Activated T-helper 1 cell treated with anti-CD3 and anti-CD28 coated beads, Interleukin-12 subunit alpha, Interleukin-12 subunit beta, Interleukin-2, Interleukin-4 antibody, amounts not matched to agents 30 ng/mL and 10 ng/mL and 1 ng/mL, durations not matched to agents 14 hours and 24 hours and 36 hours (primary cell): ENCODE measurements at places on chromosomes 16 and 17.

GRCh38 chr17:49952209-49952911 lies 16.6 kb upstream of the DLX4 start:
- H3K27ac ChIP-seq, result no peak overlapping the region
- H3K36me3 ChIP-seq, result no peaks in the 10 kb centered on the region
- DNase-seq, result peak; percentile 66
- peaks cover 13% of the 10 kb centered on the region for H3K27me3 ChIP-seq
- H3K4me1 ChIP-seq, result no peaks in the 10 kb centered on the region

DNA sequence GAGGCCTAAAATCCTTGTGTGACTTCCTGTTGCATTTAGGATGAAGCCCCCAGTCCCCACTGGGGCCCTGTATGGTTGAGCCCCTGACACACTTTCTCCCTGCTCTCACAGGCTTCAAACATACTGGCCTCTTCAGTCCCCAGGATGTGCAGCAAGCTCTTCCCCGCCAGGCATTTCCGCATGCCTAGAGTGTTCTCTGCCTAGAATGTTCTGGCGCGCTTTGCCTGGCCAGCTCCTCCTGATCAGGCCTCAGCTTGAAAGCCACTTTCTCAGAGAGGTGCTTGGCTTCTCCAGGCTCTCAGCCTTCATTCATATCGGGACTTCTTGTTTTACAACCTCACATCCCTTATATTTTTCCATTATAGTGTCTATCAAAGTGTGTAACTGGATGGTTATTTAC lies 123.7 kb downstream of the SPACA3 start:
- no peak for DNase-seq
- no peaks in the 10 kb centered on the region for H3K4me1 ChIP-seq
- H3K27me3 ChIP-seq, result no peaks in the 10 kb centered on the region
- H3K36me3 ChIP-seq, result no peaks in the 10 kb centered on the region
- no peak overlapping the region for H3K4me3 ChIP-seq
- H3K27ac ChIP-seq, result no peak overlapping the region

GRCh38 chr16:61148930-61149329 lies 887.3 kb downstream of the CDH8 start:
- no peaks in the 10 kb centered on the region for H3K4me1 ChIP-seq
- no peaks in the 10 kb centered on the region for H3K36me3 ChIP-seq
- H3K27ac ChIP-seq, result no peak overlapping the region
- H3K27me3 ChIP-seq, result no peaks in the 10 kb centered on the region

DNA sequence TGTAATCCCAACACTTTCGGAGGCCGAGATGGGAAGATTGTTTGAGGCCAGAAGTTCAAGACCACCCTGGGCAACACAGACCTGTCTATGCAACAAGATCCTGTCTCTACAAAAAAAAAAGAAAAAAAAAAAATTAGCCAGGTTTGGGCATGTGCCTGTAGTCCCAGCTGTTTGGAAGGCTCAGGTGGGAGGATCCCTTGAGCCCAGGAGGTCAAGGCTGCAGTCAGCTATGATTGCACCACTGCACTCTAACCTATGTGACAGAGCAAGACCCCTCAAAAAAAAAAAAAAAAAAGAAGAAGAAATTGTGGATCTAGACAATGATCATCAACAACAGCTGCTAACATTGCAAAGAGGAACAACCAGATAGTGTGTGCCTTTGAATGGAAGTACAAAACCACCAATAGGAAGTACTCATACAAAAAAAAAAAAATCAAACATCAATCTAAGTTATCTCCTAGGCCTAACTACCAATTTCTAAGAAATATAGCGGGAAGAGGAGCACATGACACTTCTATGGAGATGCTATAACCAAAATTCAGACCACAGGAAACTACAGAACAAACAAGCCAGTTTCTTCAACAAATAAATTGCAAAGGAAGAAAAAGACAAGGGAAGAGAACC lies 258.7 kb downstream of the MRTFB start:
- H3K27me3 ChIP-seq, result no peaks in the 10 kb centered on the region
- DNase-seq, result no peak
- H3K4me1 ChIP-seq, result peaks cover 9% of the 10 kb centered on the region
- no peak overlapping the region for H3K4me3 ChIP-seq
- H3K36me3 ChIP-seq, result no peaks in the 10 kb centered on the region

GRCh38 chr17:36742267-36743000 lies 141.1 kb downstream of the MRM1 start:
- H3K27ac ChIP-seq, result no peak overlapping the region
- peaks cover 10% of the 10 kb centered on the region for H3K27me3 ChIP-seq
- no peak for DNase-seq
- H3K4me1 ChIP-seq, result no peaks in the 10 kb centered on the region
- H3K36me3 ChIP-seq, result no peaks in the 10 kb centered on the region
- no peak overlapping the region for H3K4me3 ChIP-seq

DNA sequence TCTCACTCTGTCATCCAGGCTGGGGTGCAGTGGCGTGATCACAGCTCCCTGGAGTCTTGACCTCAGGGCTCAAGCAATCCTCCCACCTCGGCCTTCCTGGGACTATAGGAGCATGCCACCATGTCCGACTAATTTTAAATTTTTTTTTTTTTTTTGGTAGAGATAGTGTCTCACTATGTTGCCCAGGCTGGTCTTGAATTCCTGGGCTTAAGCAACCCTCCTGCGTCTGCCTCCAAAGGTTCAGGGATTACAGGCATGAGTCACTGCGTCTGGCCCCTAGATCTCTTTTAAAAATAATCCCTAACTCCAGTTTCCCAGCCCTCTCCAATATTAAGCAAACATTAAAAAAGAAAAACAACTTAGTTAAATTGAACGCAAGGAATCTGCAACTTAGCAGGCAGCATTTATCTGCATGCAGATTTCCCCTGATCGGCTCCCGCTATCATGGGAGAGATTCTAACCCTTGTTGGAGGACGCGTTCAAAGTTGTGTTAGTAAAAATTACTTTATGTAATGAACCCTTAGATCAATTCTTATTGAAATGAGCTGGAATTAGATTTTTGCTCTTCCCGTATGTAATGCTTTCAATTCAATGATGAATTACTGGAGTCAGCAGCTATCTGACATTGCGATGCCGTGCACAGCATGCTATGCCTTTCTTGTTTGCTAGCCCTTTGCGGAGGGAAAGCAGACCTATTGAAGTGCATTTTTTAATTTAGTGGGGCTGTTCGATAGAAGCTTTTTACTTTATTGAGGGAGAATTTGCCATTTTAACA lies 171.7 kb downstream of the HAPSTR1 start:
- H3K27me3 ChIP-seq, result peaks cover 6% of the 10 kb centered on the region
- no peaks in the 10 kb centered on the region for H3K36me3 ChIP-seq
- H3K4me3 ChIP-seq, result no peak overlapping the region
- no peak overlapping the region for H3K27ac ChIP-seq
- H3K4me1 ChIP-seq, result no peaks in the 10 kb centered on the region

GRCh38 chr17:13442361-13442760 lies 159.4 kb downstream of the HS3ST3A1 start:
- no peak overlapping the region for H3K27ac ChIP-seq
- H3K4me1 ChIP-seq, result no peaks in the 10 kb centered on the region
- DNase-seq, result no peak
- H3K36me3 ChIP-seq, result no peaks in the 10 kb centered on the region

GRCh38 chr17:20929334-20929733 lies 113.5 kb downstream of the USP22 start:
- no peak overlapping the region for H3K4me3 ChIP-seq
- no peak for DNase-seq
- peaks cover 4% of the 10 kb centered on the region for H3K27me3 ChIP-seq
- H3K27ac ChIP-seq, result no peak overlapping the region
- H3K4me1 ChIP-seq, result no peaks in the 10 kb centered on the region
- H3K36me3 ChIP-seq, result no peaks in the 10 kb centered on the region

DNA sequence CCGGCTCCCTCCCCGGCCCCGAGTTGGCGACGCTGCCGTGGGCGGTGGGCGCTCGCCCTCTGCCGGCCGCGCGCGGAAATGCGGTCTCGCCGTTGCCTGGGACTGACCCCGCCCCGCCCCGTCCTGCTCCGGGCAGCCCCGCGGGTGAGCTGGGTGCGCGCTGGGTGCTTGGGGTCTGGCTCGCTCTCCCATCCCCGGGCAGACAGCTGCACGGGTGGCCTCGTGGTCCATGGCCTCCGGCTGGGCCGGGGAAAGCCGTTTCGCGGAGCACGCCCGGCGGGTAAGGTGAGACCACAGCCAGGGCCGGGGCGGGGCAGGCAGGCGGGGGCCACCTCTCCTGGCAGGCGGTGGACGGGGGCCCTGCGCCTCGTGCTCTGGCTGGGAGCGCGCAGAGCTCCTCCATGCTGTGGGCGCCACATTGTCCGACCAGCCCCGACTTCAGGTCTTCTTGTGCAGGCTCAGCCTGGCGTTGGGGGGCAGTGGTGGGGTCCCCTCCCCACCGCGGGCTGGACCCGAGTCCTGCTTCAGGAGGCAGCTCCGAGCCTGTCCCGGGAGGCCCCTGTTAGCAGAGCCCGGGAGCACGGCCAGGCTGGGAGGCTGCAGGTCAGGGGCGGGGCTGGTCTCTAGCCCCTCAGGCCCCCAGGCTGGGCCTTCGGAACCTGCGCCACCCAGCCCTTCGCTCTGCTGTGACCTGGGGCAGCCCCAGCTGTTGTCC lies 7.0 kb upstream of the C1QTNF8 start:
- no peak overlapping the region for H3K27ac ChIP-seq
- H3K4me3 ChIP-seq, result no peak overlapping the region
- peak; percentile 63 for DNase-seq

- no peak overlapping the region for H3K4me3 ChIP-seq
- no peaks in the 10 kb centered on the region for H3K27me3 ChIP-seq
- peaks cover 37% of the 10 kb centered on the region for H3K4me1 ChIP-seq
- H3K36me3 ChIP-seq, result no peaks in the 10 kb centered on the region
- DNase-seq, result no peak
Observed at GRCh38 chr17:3888343-3889171, 4.3 kb downstream of the CAMKK1 start.

GRCh38 chr16:10939649-10940234 lies 2.5 kb downstream of the DEXI start:
- peak overlapping the region; percentile 40 for H3K27ac ChIP-seq
- peak overlapping the region; percentile 97 for H3K4me3 ChIP-seq
- peaks cover 25% of the 10 kb centered on the region for H3K36me3 ChIP-seq
- no peaks in the 10 kb centered on the region for H3K27me3 ChIP-seq

DNA sequence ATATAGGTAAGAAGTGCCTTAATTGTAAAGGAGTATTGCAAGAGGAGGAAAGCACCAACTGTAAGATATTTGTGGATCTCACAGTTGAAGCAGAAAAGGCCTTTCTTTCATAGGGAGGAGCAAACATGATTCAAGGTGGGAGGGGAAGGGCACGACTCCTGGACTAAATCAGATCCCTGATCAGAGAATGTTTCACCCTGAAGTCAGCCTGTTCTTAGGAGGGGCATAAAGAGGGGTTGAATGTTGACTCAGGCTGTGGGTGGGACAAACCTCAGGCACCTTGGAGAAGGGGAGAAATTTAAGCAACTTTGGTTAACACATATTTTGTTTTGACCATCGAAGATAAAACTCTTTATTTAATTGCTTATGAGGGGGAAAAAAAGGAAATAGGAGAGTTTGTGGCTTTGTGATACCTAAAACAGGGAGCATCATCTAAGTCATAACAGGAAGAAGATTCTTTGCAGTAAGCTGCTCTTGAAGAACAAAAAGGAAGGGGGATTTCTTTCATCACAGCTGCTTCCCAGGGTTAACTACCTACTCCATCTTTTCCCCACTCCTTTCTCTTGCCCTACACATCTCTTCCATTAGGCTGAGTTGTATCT lies 158.6 kb upstream of the ZNF267 start:
- DNase-seq, result no peak
- H3K36me3 ChIP-seq, result peaks cover 48% of the 10 kb centered on the region
- no peaks in the 10 kb centered on the region for H3K27me3 ChIP-seq
- peak overlapping the region; percentile 99 for H3K4me3 ChIP-seq
- peaks cover 29% of the 10 kb centered on the region for H3K4me1 ChIP-seq
- peak overlapping the region; percentile 80 for H3K27ac ChIP-seq

DNA sequence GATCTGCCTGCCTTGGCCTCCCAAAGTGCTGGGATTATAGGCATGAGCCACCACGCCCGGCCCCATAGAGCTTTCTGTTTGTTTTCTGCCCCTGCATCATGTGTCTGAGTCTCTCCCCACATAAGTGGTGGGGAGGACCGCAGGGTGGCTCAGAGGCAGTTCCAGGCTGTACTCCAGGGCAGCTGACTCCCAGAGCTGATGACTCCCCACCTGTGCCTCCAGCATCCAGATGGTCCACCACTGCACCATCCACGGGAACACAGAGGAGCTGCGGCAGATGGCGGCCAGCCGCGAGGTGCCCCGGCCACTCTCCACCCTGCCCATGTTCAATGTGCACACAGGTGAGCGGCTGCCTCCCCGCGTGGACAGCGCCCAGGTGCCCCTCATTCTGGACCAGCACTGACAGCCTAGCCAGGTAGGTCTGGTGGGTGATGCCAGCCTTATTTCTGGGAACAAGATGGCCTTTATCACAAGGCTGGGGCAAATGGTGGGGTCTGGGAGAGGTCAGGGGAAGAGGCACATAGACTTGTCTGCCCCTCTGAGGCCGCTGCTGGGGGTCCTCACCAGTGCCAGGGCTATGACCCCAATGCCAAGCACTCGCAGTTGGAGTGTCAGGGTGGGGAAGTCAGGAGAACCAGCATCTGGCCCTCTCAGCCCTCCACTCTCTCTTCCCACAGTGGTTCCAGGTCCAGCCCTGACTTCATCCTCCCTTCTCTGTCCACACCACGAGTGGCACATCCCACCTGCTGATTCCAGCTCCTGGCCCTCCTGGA lies 9.4 kb downstream of the SGCA start:
- H3K36me3 ChIP-seq, result no peaks in the 10 kb centered on the region
- no peak for DNase-seq
- no peak overlapping the region for H3K4me3 ChIP-seq
- H3K4me1 ChIP-seq, result peaks cover 18% of the 10 kb centered on the region

GRCh38 chr16:50594308-50595260 lies 46.4 kb downstream of the NKD1 start:
- H3K4me1 ChIP-seq, result peaks cover 8% of the 10 kb centered on the region
- H3K36me3 ChIP-seq, result no peaks in the 10 kb centered on the region
- DNase-seq, result no peak
- H3K4me3 ChIP-seq, result no peak overlapping the region
- H3K27ac ChIP-seq, result no peak overlapping the region

DNA sequence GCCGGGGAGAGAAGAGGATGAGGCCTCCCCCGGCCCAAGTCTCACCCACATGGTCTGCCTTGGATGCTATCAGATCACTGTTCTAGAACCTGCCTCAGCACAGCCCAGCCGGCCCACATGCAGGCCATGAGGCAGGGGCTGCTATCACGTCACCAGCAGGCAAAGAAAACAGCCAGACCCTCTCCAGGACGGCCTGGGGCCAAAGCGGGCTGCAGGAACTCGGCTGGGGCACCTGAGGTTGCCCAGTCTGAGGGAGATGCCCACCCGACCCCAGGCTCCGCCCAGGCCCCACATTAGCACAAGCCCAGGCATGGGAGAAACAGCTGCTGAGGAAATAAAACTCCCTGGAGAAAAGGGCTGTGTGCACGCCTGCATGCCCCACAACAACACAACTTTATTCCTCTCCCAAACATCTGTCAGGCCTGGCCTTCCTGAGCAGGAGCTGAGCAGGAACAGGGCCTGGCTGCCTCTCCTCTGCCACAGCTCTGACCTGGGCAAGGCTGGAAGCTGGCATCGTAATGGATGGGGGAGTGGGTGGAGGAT lies 6.7 kb upstream of the SMIM5 start:
- no peaks in the 10 kb centered on the region for H3K36me3 ChIP-seq
- no peaks in the 10 kb centered on the region for H3K27me3 ChIP-seq
- H3K27ac ChIP-seq, result no peak overlapping the region
- no peaks in the 10 kb centered on the region for H3K4me1 ChIP-seq
- no peak overlapping the region for H3K4me3 ChIP-seq
